ENCODE measurements at places on chromosomes 1 and 21.

DNA sequence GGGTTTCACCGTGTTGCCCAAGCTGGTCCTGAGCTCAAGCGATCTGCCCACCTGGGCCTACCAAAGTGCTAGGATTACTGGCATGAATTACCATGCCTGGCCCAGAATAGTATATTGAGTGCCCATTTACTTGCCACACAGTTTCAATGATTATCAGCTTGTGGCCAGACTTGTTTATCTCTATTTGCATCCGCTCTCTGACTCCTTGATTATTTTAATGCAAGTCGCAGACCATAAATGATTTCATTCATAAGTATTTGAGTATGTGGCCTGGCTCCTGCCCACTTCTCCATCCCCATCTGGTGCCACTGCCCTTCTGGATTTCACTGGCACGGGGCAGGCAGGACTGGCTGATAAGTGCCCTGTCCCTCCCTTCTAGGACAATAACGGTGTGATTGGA is 18.2 kb upstream of the TRNAU1AP start:
- DNase-seq: no peak

DNA sequence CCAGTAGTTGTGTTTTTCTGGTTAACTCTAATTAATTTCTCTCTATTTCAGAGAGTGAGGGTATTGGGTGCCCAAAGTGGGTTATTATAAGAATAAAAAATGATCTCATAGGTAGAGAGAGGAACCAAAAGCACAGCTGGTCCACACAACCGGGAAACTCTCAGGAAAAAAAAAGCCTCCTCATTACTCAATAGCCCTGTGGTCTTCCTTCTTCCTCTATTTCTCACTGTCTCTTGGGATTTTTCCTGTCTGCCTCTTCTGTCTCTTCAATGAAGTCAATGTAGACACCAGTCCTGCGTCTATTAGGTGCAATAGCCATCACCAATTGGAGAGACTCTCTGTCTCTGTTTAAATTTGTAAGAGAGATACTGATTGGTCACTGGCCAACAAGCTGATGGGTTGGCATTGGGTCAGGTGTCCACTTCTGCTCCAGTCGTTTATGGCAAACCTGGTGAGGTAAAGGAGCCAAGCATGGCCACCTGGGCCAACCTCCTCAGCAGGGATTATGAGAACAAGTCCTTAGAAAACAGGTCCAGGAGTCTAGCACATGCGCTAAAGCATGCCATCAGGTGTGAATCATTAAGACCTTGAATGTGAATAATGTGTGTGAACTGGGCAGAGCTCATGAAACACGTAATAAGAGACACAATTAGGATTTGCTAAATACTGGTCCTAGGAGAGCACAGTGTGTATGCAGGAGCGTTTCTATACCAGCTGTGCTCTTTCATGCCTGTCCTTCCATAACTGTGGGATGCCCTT is 443.0 kb upstream of the RUNX1 start:
- DNase-seq: no peak

GRCh38 chr1:24970399-24970753 is 40.3 kb upstream of the RUNX3 start:
- DNase-seq: no peak

DNA sequence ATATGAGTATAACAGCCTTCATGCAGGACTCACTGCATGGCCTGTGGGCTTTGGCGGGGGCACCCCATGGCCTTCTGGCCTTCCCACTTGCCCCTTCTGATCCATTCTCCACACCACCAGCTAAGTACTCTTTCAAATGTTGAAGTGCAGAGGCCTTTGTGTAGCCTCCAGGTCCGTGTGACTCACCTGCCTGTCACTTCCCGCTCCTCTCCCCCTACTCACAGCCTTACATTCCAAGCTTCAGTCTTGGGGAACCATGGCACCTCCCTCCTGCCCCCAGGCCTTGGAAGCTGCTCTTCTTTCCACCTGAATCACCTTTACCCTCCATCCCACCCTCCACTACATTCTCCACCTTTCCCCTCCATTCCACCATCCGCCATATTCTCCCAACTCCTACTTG is 69.6 kb downstream of the PGM1 start:
- DNase-seq: no peak

GRCh38 chr1:18783705-18784481 is 75.6 kb downstream of the TAS1R2 start:
- no peak for DNase-seq
